ENCODE measurements at places on chromosomes 2 and 18.

DNA sequence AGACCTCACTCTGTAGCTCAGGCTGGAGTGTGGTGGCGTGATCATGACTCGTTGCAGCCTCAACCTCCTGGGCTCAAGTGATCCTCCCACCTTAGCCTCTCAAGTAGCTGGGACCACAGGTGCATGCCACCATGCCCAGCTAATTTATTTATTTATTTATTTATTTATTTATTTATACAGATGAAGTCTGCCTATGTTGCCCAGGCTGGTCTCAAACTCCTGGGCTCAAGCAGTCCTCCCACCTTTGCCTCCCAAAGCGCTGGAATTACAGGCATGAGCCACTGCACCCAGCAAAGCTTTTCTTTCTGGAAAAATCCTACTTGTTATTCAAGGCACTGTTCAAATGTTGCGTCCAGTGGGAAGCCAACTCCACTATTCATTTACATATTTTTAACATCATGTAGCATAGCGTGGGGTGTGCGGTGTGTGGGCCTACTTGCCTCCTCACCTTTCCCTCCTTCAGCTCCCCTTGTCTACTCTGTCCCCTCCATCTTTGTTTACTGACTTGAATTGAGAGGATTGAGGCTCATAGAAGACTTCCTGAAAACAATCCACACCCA lies 6.8 kb upstream of the RHOB start:
- no peak for DNase-seq

- no peak for DNase-seq
These were observed 29.8 kb downstream of the TSPYL6 start for GRCh38 chr2:54226260-54226659.

- no peak for DNase-seq
These were observed 261.0 kb upstream of the DDX18 start for GRCh38 chr2:117553448-117553847.

- DNase-seq = no peak
These were observed 23.5 kb upstream of the KLF11 start for GRCh38 chr2:10019602-10020400.

DNA sequence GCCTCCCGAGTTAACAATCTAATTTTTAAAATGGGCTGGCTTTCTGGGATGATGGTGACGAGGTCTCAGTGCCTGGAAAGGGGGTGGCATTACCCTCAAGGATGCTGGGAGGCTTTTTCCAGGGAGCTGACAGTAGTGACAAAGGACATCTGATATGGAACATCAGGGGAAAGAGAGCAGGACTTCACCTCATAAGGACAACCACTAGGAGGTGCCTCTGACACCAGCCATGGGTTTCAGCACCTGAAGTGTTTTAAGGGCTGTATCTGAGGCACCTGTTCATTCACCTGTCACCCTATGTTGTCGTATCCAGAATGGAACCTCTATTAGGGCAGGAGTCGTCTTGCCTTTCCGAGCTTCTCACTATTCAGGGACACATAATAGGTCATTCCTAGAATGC lies 10.8 kb downstream of the IL36B start:
- no peak for DNase-seq

GRCh38 chr2:224401641-224402342 lies at the start of gene FAM124B:
Gene FAM124B (minus strand): TSS chr2:224402107. CDS start chr2:224401768, 339 bp downstream.
- no peak for DNase-seq

DNA sequence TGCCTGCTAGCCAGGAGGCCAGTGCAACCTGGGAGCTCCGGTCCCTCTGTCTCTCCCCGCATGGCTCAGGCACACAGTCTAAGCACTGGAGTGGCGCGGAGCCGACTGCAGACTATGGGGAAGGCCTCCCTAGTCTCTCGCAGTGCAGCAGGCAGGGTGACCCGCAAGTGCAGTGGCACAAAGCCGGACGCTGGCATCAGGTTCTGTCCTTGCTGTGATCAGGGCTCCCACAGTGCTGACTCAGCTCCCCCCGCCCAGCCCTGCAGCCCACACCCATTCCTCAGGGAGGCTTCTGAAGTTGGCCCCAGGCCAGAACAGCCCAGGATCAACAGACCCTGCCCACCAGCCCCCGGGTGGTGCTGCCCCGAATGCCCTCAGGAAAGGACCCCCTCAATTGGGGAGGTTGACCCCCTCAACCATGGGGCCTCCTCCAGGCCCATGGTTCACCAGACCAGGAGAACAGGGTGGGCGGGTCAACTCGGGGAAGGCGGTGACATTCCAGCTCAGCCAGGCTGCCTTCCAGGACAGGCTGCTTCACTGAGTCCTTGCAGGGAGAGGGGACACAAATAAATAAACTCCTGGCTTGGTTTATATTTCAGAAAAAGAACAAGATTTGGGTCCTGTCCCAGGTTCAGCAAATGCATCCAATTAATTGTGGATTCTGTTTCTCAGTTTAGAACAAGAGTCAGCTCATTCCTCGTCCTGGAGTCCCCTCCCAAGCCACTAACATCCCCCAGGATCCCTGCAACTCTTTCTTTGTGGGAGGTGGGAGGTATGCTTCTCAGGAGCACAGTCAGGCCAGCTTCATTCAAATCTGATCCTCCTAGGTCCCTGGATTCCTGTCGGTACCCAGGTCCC lies 12.2 kb downstream of the BIN1 start:
- DNase-seq = no peak

DNA sequence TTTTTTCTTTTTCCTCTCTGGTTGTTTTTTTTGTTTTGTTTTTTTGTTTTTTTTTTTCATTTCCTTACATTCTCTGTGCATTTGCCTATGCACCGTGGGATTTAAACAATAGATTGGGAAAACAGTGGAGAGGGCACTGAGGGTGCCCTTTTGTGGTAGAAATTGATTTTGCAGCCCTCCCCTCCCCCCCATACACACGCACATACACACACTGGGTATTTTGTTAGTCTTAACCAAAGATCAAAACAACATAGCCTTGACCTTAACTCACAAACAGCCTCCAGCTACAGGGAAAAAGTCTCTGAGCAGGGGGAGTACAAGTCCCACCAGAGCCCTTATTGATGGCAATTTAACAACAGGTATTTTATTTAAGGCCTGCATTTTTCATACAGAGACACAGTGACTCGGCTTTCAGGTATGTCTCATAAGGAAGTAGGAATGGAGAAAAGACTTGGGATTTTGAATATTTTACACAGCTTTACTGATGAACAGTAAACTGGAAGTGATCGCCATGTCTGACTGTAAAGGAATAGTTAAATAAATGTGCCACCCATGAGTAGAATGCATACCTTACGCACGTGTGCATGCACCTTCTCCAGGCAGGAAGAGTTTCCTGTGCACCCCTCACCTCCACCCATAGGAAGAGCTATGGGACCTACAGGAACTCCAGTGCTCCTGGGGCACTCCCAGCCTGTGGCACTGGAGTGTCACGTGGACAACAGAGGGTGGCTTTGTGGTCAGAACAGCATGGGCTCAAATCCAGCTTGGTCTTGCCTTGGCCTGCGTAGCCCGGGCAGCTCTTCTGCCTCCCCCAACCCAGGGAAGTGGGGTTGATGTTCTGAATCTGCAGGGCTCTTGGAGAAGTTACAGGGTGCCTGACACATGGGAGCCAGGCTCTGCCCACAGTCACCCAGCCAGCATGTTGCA lies 266.4 kb downstream of the ANAPC1 start:
- DNase-seq = no peak

- DNase-seq = no peak
These were observed 22.7 kb downstream of the PTPN4 start for GRCh38 chr2:119782308-119783027.

DNA sequence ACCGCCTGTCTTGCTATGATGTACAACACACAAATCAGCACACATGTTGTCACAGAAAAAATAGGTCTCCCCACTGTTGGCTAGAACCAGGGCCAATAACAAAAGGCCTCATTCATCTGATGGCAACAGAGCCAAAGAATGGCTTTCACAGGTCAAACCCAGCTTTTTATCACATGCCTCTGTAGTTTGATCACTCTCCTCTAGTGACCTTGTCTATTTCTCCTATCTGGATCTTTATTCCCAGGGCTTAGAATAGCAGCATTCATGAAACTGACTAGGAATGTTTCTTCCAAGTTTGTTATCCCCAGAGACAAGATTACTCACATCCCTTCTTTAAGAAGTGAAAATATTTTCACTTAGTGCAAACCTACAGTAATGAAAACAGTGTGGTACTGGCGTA lies 285.8 kb upstream of the GYPC start:
- DNase-seq = no peak

GRCh38 chr2:213475433-213475832 lies 191.2 kb downstream of the SPAG16 start:
- no peak for DNase-seq

GRCh38 chr2:205640716-205641115 lies 41.6 kb upstream of the NRP2 start:
- DNase-seq = no peak

GRCh38 chr2:65436169-65436823 lies 3.9 kb upstream of the SPRED2 start:
- DNase-seq = no peak
